ENCODE measurements at places on chromosomes 2 and 18. TPM values are rescaled to one million over a fixed set of nuclear protein-coding genes. Genes with fewer than 3 reads are reported as not detected.

MEP1B gene
- not detected for polyA plus RNA-seq

UGT1A7 gene
- polyA plus RNA-seq, result not detected

CPLX4 gene
- 0.27 TPM for polyA plus RNA-seq

KIF5C gene
- 7.1 TPM for polyA plus RNA-seq

FN1 gene
- polyA plus RNA-seq, result 344 TPM

DNER gene
- 9.1 TPM for polyA plus RNA-seq

MYO7B gene
- polyA plus RNA-seq, result 24.5 TPM

ANTXR1 gene
- polyA plus RNA-seq, result 113 TPM

NDC80 gene
- polyA plus RNA-seq, result 26.9 TPM

GREB1L gene
- polyA plus RNA-seq, result 2.6 TPM

DSC2 gene
- 48.0 TPM for polyA plus RNA-seq

SLC38A11 gene
- 5.4 TPM for polyA plus RNA-seq

RIF1 gene
- 41.4 TPM for polyA plus RNA-seq

SGPP2 gene
- polyA plus RNA-seq, result 16.3 TPM

C1QL2 gene
- polyA plus RNA-seq, result not detected

DNA sequence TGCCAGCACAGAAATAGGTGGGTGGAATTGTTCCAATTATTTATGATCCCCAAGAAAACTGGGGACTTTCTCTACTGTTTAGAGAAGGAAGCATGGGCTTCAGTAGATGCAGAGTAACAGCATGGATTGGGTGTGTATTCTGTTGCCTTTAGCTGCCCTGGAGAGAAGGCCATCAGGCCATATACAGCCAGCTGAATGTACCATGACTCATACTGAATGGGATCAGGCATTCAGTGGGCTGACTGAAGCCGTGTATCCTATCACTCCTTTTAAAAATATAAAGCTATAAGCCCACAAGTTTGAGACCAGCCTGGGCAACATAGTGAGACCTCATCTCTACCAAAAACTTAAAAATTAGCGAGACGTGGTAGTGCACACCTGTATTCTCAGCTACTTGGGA is 16.7 kb upstream of the PLEKHM3 start:
- DNase-seq, result no peak

- DNase-seq, result no peak
Observed at GRCh38 chr2:109339519-109339966, 210.5 kb downstream of the SH3RF3 start.

DNA sequence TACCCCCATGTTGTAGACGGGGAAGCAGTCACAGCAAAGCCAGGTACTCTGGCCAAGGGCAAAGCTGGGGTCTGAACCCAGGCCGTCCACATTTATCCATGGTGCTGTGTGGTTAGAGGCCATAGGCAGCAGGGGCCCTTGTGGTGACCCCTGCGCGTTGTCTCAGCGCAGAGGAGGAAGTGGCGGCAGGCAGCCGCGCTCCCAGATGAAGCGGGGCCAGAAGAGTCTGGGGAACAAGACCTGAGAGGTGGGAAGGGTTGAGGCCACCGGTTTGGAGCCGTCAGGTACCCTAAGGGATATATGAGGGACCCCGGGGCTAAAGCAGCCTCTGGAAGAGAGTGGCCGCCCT is 770 bp downstream of the ZNF396 start:
- no peak for DNase-seq

- DNase-seq, result no peak
Observed at GRCh38 chr2:105746177-105747080, 1.7 kb downstream of the NCK2 start.

DNA sequence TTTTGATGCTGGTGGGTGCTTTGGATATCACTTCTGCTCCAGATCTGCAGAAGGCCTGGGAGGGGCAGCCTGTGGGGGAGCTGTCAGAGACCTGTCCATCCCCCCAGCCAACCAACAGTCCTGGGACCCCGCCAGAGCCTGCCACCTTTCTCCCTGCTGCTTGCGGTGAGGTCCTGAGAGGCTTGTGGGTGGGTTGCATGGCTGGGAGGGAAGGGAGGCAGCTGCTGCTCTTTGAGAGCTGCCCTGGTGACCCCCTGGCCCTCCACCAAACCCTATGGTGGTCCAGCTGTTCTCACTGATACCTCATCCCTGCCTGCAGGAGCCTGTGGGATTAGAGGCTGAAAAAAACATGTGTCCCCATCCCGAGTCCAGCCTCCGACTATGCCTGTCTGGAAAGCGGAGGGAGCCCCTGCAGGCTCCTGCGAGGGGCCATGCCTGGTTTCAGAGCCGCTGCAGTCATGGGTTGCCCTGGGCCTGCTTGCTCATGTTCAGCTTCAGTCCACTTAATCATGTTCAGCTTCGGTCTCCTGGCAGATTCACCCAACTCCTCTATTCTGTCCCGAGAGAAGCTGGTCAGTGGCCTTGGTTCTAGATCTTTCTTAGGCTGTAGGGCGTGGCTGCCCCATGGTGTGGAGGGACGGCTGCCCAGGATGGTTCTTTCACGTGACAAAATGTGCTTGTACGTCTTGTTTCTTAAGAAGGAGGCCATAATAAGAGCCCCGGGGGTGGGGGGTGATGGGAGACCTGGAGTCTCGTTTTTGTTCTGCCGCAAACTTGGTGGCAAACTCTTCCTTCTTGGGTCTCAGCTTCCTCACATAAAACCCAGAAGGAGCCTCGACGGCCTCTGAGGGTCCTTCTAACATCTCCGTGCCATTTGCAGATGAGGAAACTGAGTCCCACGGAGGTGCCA is 98.5 kb downstream of the CTIF start:
- no peak for DNase-seq

GRCh38 chr18:58196164-58196563 is 152.1 kb downstream of the NEDD4L start:
- no peak for DNase-seq

DNA sequence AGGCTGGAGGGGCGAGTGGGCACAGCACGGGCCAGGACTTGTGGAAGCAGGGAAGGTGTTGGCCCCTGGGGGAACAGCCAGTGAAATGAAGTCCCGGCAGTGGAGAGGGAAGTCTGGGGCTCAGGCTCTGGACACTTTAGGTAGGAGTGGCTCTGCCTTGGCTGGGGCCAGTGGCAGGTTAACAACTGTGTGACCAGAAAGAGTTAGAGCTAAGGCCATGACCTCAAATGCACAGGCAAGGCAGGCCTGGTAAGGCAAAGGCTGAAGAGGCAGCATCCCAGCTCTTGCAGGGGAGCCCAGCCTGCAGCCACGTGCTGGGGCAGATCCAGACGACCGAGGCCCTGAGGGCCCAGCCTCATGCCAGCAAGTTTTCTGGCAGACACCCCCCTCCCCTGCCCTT is 21.5 kb downstream of the PCARE start:
- no peak for DNase-seq

DNA sequence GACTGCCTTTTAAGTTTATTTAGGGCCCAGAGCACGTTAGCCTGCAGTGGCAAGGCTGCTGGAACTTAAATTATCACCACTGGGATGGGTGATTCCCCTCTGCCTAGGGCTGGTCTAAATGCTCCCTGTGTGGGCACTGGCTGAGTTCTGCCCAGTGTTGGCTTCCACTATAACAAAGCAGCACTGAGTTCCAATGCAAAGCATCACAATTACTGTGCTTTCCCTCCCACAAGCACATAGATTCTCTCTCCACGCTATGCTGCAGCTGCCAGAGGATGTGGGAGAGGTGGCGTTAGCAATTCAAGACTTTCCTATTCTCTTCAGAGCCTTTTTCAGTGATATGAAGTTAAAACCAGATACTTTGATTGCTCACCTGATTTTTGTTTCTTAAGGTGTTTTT is 328.9 kb upstream of the DDX18 start:
- no peak for DNase-seq

DNA sequence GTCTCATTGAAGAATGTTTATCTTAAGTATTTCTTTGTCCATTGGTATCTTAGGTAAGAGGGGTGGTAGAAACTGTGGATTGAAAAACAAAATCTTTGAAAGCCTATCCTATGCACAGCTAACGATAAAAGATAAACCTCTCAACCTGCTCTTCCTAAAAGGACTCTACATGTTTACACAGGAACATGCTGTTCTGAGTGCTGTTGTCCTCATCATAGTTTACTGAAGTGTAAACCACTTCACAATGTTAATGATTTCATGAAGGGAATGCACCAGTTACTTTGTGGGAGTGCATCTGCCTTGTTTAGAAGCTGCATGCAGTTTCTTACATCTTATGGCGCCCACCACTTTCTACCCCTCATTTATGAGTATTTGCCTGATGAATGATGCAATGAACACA is 1.2 kb downstream of the ACMSD start:
- DNase-seq, result no peak

- no peak for DNase-seq
Observed at GRCh38 chr2:231602859-231603467, 10.3 kb downstream of the TEX44 start.

- DNase-seq, result no peak
Observed at GRCh38 chr2:135786823-135787222, 45.2 kb downstream of the UBXN4 start.

DNA sequence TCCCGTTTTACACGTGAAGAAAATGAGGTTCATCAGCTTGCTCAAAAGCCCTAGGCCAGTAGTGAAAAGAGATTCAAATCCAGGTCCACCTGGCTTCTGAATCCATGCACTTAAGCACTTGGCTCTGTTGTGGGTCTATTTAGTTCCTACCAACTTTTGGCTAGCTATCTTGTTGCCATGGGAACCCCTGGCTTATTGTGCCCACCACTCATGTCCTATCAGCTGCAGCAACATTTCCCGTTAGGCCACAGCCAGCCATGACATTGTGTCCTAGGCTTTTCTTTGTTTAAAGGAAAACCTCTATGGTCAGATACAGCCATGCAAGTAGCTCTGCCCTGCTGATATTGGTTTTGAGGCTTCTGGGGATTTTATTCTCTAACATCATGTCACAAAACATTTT is 49.8 kb downstream of the PLEK start:
- DNase-seq, result no peak

DNA sequence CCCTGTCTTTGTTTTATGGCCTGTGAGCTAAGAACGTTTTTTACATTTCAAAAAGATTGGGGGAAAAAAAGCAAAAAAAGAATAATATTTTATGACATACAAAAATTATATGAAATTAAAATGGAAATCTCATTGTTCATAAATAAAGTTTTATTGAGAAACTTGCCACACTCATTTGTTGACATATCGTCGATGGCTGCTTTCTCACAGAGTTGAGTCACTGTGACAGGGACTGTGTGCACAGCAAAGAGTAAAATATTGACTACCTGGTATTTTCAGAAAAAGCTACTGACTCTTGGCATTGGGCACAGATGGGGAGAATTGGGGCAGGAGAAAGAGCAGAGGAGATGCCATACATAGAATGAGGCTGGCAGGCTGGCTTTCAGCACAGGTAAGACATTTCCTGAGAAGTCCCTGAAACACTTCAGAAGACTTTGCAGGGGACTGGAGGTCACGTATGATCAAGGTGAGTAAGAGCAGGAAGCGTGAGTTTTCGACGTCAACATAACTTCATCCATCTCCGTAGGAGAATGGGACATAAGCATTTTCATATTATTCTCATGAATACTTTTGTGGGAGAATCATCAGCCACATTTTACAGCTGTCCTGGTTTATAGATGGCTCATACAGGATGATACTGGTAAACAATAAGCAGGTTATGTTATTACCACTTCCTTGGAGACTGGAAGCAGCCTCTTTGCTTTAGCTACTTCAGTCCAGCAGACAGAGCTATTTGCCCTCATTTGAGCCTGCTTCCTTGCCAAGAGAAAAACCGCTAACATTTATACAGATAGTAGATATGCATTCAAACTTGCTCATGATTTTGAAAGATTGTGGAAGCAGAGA is 32.5 kb upstream of the PUM2 start:
- no peak for DNase-seq

GRCh38 chr2:207215308-207215707 is 49.6 kb upstream of the KLF7 start:
- DNase-seq, result no peak

- DNase-seq, result no peak
Observed at GRCh38 chr18:3380384-3380961, 69.5 kb upstream of the TGIF1 start.

DNA sequence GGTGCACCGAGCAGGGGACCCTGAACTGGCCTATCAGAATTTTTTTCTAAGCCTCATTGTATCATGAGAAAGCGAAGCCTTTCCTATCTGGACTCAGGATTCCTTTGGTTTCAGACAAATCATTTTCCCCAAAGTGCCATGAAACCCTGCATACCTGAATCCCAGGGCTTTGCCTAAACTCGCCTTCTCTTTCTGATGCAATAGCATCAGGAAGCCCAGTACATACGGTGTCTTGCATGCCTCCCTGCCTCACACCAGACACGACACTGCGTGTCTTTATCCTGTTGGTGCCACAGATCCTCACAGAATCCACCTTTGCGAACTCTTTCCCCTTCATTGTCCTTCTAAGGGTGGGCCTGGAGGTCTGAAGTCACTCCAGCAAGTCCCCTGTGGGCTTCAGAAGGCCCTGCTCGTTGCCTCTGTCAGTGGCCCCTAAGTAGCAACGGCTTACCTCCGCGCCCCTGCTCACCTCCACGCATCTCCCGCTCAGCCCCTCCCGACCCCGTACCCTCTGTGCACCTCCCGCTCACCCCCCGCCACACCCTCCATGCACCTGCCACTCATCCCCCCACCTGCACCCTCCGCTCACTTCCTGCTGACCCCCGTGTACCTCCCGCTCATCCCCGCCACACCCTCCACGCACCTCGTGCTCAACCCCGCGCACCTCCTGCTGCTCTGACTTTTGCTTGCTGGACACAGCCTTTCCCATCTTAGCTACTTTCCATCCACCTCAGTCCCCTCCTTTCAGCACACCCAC is 83.4 kb downstream of the TPGS2 start:
- DNase-seq, result no peak

GRCh38 chr18:24078391-24078790 is 60.5 kb upstream of the CABYR start:
- DNase-seq, result no peak

GRCh38 chr2:65583061-65583460 is 150.7 kb upstream of the SPRED2 start:
- no peak for DNase-seq

DNA sequence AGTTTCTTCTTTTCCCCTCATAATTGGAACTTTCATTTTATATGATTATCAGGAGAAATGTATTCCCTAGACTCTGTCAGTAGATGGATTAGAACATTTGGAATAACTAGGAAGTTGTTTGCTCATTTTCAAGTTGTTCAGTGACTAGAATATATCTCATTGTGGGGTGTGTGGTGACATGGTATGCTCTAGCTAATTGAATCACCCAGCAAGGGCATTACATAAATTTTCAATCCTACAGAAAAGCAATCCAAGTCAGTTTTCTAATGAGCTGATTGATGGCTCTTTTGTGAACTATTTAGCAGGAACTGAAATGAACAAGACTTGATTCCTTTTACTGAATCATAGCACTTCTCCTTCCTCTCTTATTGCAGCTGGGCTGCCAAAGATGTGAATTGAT is 461.4 kb downstream of the TGIF1 start:
- no peak for DNase-seq

DNA sequence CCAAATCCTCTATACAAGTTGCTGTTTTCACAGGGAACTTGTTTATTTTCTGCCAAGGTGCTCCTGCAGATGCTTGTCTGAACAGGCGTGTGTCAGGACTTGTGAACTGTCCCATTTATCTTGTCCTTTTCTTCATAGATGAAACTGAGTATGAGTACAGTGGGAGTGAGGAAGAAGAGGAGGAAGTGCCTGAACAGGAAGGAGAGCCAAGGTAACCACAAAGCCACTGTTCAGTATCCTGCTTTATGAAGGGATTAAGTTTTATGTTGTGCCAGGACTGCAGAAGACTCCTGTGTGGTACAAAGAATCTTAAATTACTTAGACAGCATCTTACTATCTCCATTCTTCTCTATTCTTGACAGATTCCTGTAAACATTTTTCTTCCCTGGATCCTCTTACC is 145.0 kb downstream of the MAP4K4 start:
- DNase-seq, result no peak

GRCh38 chr2:78541451-78542267 is 483.8 kb upstream of the REG3G start:
- DNase-seq, result no peak
